ENCODE measurements at places on chromosomes 12 and 14.
A peak's percentile ranks its signal among the peaks of the same experiment; 100 is the strongest.

- DNase-seq: no peak
Observed at GRCh38 chr12:49622501-49623141, 740 bp upstream of the PRPF40B start.

DNA sequence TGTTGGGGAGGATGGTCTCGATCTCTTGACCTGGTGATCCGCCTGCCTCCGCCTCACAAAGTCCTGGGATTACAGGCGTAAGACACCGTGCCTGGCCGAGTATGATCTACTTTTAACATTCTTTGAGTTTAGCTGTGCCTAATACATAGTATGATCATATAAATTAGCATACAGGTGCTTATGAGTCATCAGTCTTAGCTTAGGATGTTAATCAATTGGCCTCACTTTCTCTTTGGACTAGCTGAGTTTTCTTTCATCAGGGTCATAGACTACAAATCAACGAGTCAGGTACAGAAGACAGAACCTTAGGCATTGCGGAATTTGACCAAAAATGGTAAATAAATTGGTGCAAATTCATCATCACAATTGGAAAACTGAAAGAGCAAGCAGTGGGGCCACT is 2.2 kb downstream of the SLC25A21 start:
- no peak for DNase-seq

DNA sequence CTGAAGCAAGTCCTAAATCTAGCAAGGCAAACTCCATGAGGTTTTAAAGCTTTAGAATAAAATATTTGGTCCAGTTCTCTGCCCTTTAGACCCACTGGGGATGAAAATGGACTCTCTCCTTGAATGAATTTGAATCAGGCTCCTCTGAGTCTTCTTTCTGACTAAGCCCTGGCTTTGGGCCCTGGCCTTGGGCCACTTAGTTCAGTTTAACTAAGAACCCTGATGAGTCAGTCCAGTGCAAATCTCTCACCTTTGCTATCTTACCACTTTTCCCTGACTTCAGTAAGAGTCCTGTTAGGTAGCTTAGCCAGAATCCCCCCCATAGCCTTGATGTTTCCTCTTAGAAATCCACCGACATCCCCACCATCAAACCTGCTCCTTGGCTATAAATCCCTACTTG is 427.5 kb downstream of the SNAPC1 start:
- DNase-seq: no peak

- peak; percentile 76 for DNase-seq
Observed at GRCh38 chr12:9721394-9722092, 11.4 kb downstream of the CLECL1 start.

DNA sequence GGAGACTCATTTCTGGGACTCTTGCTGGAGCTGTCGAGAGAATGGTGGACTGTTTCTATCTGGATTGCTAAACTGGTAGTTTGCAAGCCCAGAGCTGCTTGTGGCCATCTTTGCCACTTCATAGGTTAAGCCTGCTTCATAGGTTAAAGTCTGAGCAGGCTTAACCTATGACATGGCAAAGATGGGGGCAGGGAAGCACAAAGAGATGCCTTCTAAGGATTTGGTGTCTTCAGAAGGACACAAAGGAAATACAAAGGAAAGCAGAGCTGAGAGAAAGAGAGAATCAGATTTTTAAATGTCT is 78.4 kb upstream of the MAX start:
- no peak for DNase-seq

DNA sequence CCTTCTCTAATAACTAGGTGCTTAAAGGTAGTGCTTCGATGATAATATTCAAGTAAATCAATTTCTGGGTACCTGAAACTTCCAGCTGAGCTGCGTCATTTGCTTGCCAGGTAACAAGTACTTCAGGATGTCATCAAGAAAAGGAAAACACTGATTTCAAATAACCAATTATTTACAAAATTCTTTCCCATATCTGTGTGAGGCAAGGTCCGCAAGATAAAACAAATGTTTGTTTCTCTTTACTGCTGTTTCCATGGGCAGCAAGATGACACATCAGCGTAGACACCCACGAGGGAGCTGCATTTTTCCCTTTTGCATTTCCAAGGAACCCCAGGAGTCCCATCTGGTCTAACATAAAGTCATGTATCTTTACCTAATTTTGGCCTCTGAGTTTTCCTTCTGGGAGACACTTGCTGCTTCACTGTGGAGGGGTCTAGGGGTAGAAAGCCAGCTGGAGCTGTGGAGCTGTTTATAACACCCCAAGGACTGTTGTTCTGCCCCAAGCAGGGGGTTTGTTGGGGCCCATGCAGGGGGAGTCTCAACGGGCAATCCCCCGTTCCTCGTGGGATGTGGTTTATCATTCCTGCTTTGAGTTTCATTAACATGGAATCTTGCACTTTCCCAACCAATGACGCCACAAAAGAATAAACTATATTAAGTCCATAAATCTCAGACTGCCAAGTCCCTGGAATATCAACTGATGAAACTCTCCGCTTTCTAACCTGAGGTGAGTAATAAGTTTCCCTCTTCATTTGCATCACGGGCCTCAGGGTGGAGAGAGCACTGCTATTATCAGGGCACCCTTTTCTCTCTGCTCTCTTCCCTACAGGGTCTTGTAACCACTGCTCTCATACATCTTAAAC is 112.8 kb upstream of the PELI2 start:
- DNase-seq: peak; percentile 8
